ENCODE measurements at places on chromosomes 13 and 19. TPM values are rescaled to one million over a fixed set of nuclear protein-coding genes. Genes with fewer than 3 reads are reported as not detected.

ZNF841 gene
- total RNA-seq: 43.4 TPM

EPSTI1 gene
- 3.1 TPM for total RNA-seq

NPAS1 gene
- 5.6 TPM for total RNA-seq

TDRD3 gene
- total RNA-seq: 25.9 TPM

MAB21L1 gene
- total RNA-seq: 1.1 TPM

ZNF582 gene
- 4.5 TPM for total RNA-seq

SYNGR4 gene
- total RNA-seq: not detected

IRGC gene
- not detected for total RNA-seq

DZIP1 gene
- total RNA-seq: 33.8 TPM

KLK13 gene
- total RNA-seq: not detected

CACNG6 gene
- total RNA-seq: 1.7 TPM

CERS1 gene
- total RNA-seq: 1.7 TPM

All from regular cardiac myocyte (primary cell).